ENCODE measurements at places on chromosomes 4 and X.
A peak's percentile ranks its signal among the peaks of the same experiment; 100 is the strongest.

GRCh38 chr4:2902126-2902525 is 58.5 kb downstream of the ADD1 start:
- DNase-seq, result no peak

GRCh38 chrX:21956783-21957182 is 16.3 kb downstream of the SMS start:
- no peak for DNase-seq

- no peak for DNase-seq
Observed at GRCh38 chr4:76058302-76058701, 16.2 kb upstream of the ART3 start.

GRCh38 chr4:166006217-166006616 is 133.2 kb downstream of the TLL1 start:
- no peak for DNase-seq

DNA sequence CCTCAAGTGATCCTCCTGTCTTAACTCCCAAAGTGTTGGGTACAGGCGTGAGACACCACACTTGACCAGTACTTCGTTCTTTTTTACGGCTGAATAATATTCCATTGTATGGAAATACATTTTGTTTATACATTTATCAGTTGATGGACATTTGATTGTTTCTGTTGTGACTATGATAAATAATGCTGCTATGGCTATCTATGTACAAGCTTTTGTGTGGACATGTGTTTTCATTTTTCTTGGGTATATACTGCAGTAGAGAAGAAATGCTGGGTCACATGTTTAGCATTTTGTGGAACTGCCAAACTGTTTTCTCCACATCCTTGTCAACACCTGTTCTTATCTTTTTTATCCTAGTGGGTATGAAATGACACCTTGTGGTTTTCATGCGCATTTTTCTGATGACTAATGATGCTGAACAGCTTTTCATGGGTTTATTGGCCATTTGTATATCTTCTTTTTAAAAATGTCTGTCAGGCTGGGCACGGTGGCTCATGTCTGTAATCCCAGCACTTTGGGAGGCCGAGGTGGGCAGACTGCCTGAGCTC is 37.3 kb downstream of the SAT1 start:
- DNase-seq, result no peak

DNA sequence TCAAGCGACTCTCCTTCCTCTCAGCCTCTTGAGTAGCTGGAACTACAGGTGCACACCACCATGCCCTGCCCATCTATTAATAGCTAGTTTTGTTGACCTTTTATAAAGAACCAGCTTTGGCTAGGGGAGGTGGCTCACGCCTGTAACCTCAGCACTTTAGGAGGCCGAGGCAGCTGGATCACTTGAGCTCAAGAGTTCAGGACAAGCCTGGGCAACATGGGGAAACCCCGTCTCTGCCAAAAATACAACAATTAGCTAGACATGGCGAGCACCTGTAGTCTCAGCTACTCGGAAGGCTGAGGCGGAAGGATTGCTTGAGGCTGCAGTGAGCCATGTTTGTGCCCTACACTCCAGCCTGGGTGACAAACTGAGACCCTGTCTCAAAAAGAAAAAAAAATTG is 2.7 kb downstream of the TKTL1 start:
- no peak for DNase-seq

DNA sequence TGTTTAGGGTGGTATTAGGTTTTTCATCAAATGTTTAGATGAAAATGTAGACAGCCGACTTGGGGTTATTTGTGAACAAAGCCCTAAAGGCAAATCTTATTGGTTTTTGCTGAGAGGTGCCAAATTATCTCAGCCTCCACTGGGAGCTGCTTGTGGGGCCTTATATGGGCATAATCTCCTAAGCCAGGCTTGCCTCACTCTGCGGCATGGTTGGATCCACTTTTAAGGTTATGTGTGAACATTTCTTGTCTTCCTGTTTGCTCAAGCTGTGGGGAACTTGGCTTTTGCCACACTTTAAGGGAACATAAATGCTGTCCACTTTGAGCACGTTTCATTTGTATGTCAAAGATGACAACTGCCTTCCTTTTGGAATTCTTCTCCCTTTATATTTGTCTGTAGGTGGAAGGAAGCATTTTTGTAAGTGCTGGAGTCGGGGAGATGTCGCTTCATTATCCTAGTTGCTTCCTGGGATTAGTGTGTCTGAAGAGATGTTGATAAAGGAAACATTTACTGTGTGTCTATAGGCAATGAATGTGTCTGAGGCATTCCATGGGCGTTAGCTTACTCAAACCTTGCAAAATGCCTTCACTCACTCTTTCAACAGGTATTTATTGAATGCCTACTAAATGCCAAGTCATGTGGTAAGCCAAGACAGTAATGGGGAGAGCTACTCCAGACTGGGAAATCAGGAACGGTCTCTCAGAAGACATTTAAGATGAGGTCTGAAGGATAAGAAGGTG is 78.3 kb downstream of the SLC9A6 start:
- DNase-seq, result no peak

GRCh38 chr4:58048491-58048890 is 938.3 kb upstream of the IGFBP7 start:
- no peak for DNase-seq

GRCh38 chr4:126748736-126749135 is 884.0 kb upstream of the INTU start:
- DNase-seq, result no peak

DNA sequence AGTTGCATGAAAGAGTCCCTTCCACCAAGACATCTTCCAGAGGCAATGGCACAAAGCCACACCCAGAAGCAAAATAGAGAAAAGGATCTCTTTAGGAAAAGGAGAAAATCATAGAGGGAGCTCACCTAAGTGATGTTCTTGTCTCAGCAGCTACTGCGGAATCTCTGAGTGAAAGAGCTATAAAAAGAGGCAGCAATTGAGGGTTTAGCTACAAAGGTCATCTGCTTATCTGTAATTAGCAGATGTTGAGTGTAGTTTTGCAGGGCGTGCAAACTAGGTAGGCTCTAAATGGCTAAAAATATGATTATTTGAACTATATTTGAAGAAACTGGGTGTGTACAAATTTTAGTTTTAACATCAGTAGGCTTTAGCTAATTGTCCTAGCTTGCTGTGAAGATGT is 276.0 kb downstream of the HS3ST1 start:
- no peak for DNase-seq

GRCh38 chrX:39759526-39760224 is 338.1 kb downstream of the BCOR start:
- DNase-seq, result no peak

GRCh38 chrX:53319614-53320542 is 38.5 kb upstream of the IQSEC2 start:
- DNase-seq, result no peak

DNA sequence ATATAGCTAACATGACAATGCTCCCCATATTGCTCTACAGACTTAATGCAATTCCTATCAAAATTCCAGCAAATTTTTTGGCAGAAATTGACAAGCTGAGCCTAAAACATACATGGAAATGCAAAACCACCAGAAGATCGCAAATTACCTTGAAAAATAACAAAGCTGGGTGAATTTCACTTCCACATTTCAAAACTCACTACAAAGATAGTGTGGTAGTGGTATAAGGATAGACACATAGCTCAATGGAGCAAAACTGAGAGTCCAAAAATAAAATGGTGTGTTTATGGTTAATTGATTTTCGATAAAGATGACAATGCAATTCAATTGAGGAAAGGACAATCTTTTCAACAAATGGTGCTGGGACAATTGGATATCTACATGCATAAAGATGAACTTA is 65.8 kb downstream of the SLC9A7 start:
- no peak for DNase-seq

DNA sequence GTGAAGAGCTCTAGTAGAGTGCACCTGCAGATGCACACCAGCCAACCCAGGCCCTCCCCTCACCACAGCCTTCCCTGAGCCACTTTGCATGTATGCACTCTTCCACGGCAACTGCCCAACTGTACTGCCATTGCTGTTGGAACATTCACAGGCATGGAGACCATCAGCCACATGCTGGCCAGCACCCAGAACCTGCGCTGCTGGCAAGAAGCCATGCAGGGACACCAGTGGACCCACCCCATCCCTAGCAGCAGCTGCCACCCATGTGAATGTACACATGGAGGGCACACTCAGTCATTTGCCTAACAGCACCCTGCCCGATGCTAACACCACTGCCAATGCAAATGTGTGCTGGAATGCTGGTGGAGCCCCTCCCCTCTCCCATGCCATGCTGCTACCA is 35.6 kb downstream of the FAM47B start:
- DNase-seq, result no peak

- peak; percentile 53 for DNase-seq
Observed at GRCh38 chrX:110407910-110408545, 49.4 kb downstream of the RTL9 start.

DNA sequence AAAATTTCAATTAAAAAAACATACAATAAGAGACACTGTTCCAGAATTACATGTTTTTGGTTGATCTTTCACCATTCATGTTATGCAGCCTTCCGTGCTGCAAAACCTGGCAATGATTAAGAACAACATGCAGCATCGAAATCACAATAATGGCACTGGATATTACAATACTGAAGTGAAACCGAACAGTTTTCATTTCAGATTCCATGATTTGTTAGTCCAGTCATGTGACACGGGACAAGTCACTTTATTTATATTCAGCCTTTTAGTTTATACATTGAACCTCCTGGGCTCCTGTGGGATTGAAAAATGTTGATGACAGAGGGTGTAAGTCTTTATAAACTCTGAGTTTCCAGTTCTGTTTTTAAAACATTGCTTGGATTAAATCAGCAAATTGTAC is 142.5 kb upstream of the TTC29 start:
- no peak for DNase-seq

DNA sequence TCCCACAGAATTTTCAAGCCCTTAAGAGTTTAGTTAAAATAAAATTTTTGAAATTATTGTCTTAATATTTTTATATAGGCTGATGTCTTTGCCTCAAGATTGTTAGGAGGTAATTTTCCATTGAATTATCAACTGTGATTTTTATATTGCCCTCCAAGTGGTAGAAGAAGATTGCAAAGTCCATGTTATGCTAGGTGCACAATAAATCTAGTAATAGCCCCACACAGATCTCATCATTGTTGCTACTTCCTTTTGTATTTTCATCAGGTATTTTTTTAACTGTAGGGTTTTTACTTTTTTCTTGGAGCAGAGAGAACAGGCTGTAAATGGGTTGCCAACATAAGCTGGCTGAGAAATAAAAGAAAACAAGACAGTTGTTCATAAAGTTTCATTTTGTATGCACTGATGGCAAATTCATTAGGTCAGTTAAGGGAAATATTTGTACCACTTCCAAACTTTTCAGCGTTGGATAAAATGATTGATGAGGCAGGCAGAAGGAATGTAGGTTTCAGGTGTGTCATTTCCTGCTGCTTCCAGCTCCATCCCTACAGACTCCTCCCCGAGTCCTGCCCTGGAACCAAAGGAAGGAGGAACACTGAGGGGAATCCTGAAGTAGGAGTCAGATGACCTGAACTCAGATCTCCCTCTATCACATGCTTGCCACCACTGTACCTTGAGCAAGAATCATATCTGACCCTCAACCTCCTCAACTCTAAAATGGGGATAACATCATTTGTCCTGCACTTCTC is 105.5 kb downstream of the PRRG1 start:
- no peak for DNase-seq

DNA sequence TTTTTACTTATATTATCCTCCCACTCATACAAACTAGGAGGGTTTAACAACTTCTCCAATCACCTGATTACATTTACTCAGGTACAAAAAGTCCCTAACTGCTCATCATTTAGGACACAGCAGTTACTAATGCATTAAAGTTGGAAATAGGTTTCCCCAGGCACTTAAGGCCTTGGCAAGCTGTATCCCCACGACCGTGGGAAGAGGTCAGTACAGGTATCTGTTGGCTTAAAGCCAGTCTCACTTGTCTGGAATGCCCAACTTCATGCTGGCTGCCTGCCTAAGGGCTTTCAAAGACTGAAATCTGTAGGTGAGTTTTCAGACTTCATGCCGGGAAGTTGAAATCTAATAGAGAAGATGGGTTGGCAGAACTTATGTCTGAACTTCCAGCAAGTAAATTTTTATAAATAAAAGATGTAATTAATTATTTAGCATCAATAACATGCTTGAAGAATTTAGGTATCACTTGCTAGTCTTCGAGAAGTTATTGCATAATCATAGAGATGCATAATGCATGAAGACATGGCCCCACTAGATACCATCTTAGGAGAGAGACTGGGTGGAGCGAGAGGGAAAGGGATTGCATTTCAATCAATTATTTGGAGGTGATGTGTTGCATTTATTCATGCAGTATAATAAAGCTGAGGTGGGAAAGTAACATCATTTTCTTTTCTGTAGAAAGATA is 54.2 kb downstream of the SCD5 start:
- DNase-seq, result no peak

GRCh38 chr4:103050736-103051436 is 25.7 kb downstream of the SLC9B2 start:
- no peak for DNase-seq

DNA sequence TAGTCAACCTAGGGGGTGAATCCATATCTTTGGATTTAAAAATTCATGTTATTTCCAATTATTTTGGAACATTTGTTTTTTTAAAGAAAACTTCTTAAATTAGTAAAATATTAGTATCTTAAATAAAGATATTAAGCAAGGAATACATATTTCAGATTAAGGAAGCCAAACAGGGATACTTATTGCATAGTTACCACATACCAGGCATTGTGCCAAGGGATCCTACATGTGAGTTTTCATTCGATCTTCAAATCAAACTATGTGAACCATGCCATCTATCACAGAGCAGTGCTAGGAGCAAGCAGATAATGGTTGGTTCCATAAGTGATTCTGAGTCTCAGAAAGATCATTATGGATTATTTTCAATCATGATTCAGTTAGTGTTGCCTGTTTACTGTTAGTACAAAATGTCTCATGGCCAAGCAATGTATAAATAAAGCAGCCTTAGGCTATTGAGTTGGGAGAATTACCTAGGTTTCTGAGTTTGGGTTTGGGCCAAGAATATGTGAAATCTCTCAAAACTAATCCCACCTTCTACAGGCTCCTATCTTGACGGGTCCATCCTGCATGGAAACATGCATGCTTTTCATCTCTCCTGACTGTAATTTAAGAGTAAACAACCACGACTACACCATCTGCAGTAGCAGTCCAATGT is 176.7 kb downstream of the NPFFR2 start:
- DNase-seq, result no peak

- DNase-seq, result no peak
Observed at GRCh38 chrX:17527922-17528321, 152.9 kb downstream of the NHS start.

GRCh38 chr4:163462556-163462955 is 11.0 kb downstream of the TKTL2 start:
- no peak for DNase-seq

- no peak for DNase-seq
Observed at GRCh38 chr4:128303986-128304385, 16.4 kb upstream of the PGRMC2 start.

- no peak for DNase-seq
Observed at GRCh38 chrX:109601486-109601885, 23.5 kb downstream of the KCNE5 start.

GRCh38 chrX:42934020-42934726 is 156.2 kb upstream of the PPP1R2C start:
- no peak for DNase-seq

- DNase-seq, result no peak
Observed at GRCh38 chr4:100588076-100588475, 70.3 kb upstream of the EMCN start.
